ENCODE measurements at places on chromosomes 6 and 20.

DNA sequence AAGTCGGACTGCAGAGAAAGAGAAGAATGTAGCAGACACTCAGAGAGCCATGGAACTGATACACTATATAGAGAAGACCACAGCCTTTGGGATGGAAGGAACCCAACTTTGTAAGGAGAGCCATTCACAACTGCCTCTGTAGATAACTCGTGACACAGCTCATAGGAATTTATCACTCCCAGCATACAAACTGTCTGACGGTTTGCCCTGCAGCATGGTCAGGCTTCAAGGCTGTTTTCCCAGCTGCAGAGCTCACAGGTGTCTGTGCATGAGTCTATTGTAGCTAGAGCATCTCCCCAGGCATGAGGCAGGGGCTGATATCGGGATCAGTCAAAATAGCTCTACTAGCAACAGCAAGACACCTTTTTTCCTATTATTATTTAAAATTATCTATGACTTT, 130.5 kb upstream of the DTNBP1 start:
- no peak for DNase-seq

GRCh38 chr6:82248273-82248735, 760 bp upstream of the IBTK start:
- DNase-seq, result no peak

GRCh38 chr6:114735025-114735735, 392.4 kb upstream of the HS3ST5 start:
- DNase-seq, result no peak

DNA sequence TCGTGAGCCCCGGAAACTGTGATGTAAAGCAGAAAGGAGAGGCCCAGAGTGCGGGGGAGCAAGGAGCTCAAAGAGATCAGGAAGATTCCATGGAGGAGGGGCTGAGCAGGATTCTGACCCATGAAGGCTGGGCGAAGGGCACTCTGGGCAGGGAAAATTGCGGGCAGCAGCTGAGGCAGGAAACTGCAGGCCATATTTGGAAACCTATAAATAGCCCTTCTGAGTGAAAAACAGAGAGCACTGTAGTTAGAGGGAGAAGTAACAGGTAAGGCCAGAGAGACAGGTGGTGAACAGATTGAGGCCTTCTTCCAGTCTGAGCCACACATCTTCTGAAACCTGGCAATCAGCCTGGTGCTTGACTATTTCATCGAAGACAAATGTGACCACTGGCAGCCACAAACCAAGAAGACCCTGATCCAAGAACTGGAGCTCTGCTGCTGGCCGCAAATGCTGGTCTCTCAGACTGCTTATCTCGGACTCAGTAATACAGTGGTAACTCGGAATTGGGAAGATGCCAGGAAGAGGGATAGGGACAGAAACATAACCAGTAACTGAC, 14.1 kb upstream of the BEND3 start:
- no peak for DNase-seq

- no peak for DNase-seq
Observed at GRCh38 chr20:16125816-16126215, 447.4 kb downstream of the KIF16B start.

- no peak for DNase-seq
Observed at GRCh38 chr20:20932156-20932555, 174.0 kb downstream of the LINC00237 start.

- DNase-seq, result no peak
Observed at GRCh38 chr6:99491171-99491570, 24.1 kb downstream of the USP45 start.

GRCh38 chr6:37359039-37359438, 5.3 kb downstream of the RNF8 start:
- DNase-seq, result no peak

GRCh38 chr20:21235484-21236445, 67.4 kb upstream of the XRN2 start:
- no peak for DNase-seq

GRCh38 chr6:137191670-137192069, 18.2 kb upstream of the IL22RA2 start:
- no peak for DNase-seq

DNA sequence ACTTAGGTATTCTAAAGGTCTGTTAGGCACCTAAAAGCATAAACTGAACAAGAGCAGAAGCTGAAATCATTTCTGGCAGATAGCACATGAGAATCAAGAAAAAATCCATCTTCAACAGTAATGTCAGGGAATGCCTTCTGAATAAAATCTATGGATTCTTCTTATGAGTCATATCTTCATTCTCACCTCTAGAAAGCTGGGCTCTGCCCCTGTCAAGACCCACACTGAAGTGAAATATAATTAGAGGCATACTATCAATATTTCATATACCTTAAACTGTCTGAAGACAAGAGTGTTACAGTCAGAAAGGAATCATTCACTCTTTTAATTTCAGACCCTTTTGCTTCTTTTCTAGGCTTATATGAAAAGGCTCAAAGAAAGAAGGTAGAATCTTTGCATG, 485.8 kb upstream of the PTCHD4 start:
- no peak for DNase-seq

GRCh38 chr6:132661906-132662305, 2.9 kb upstream of the TAAR1 start:
- DNase-seq, result no peak

DNA sequence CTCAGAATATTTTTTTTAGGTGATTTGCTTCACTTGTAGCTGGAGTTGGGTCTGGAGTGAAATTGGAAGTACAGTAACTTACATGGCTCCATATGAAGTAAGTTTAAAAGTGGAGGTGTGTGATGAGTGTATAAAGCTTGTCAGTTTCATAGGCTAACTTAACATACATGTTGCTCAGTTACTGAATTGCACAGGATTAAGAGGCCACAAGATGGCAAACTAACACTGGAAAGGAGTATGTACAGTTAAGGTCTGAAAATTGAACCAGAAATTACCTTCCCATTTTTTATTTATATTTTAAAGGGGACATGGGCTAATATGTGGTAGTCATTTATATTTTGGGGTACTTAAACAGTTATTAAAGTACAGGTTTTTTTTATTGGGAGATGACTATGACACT, 45.3 kb upstream of the SMIM8 start:
- DNase-seq, result no peak

DNA sequence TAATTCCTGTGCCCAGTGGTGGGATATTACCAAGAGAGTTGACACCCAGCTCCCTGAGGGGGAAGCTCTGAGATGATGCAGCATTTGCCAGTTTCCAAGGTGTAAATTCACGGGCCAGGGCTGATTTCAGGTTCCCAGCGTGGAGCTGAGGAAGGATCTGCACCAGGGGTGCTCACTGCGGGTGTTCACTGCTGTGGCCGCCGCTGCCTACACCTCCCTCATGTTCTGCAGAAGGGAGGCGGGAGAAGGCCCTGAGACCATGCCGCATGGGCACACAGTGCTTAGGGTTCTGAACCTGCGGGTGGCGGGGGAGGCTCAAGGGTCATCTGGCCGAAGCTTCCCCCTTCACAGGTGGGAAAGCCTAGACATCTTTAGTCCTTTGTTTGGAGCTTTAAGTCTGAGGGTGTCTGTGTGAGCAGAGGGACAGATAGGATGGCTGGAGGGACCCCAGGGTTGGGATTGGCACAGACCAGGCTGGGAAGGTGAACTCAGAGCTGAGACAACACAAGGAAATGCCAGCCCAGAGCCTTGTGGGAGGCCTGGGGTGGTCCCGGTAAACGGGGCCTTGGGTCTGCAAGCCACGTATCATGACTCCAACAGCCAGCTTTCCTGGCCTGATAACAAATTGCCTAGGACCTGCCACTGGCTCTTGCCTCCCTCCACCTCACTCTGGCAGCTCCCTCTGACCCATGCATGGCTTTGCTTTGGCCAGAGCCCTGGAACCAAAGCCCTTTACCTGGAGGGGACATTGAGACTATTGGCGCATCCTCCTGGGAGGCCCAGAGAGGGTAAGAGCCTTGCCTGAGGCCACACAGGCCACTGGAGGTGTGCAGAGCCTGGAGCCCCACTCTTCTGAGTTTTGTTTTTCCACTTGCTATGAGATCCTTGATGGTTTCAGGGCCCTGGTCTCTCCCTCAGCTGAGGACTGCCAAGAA, 40.4 kb downstream of the SYNJ2 start:
- no peak for DNase-seq

DNA sequence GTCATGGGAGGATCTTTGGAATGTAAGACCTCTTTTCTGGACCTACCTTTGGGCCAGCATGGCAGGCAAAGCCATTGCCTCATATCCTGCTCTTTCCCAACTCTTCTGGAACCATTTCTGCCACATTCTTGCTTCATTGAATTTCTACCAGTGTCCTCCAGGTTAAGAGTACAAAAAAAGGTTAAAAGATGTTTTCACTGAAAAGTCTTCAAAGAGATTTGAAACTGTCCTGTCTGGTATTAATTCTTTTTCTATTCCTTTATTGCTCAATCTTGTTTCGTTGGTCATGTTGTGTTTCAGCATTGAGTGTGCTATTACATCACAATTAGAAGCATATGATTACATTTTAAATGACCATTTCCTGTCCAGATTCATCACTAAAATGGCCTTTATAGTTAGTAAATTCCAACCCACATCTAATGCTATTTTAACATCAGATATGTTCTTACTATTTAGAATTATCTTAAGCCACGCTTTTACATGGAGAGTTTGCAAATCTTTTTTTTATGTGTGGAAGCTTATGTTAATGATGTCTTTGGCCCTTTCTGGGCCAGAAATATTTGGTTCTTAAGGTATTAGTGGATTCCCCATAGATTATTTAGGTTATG, 450.9 kb downstream of the GJA1 start:
- no peak for DNase-seq

GRCh38 chr6:15663130-15663871, 473 bp upstream of the DTNBP1 start:
- no peak for DNase-seq

DNA sequence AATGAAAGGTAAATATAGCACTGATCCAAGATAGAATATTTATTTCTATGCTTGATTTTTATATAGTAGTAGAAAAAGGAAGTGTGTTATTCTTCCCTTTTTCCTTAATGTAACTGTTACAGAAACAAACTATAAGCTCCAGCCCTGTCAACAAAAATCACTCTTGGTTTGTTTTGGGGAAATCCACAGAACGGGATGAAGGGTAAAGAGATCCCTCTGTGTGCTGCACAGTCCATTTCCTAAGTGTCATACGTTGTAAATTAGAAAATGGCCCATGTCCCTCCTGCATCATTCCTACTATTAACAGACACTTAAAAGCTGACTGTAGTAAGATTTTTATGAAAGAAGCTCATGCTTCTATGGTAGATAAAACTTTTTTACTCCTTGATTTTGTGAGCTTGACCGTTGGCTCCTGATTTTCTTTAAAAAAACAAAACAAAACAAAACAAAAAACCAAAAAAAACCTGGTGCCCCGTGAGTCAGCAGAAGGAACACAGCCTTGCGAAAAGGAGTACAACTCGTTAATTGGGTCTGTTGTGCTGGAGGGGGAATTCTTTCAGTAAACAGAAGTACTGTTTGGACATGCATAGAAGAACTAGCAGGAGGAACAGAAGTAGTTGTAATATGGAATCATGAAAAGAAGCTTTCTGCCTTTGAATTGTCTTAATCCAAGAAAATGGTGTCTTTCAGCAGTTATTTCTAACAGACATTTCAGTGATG, 67.5 kb downstream of the RTN4IP1 start:
- no peak for DNase-seq

- no peak for DNase-seq
Observed at GRCh38 chr6:125807293-125807692, 16.5 kb downstream of the NCOA7 start.

- no peak for DNase-seq
Observed at GRCh38 chr20:47124181-47124717, 229.6 kb downstream of the EYA2 start.

GRCh38 chr6:98254624-98255023, 579.8 kb upstream of the POU3F2 start:
- DNase-seq, result no peak

- no peak for DNase-seq
Observed at GRCh38 chr6:128763599-128764300, 119.2 kb upstream of the LAMA2 start.
